ENCODE measurements at places on chromosomes 6 and 20.

DNA sequence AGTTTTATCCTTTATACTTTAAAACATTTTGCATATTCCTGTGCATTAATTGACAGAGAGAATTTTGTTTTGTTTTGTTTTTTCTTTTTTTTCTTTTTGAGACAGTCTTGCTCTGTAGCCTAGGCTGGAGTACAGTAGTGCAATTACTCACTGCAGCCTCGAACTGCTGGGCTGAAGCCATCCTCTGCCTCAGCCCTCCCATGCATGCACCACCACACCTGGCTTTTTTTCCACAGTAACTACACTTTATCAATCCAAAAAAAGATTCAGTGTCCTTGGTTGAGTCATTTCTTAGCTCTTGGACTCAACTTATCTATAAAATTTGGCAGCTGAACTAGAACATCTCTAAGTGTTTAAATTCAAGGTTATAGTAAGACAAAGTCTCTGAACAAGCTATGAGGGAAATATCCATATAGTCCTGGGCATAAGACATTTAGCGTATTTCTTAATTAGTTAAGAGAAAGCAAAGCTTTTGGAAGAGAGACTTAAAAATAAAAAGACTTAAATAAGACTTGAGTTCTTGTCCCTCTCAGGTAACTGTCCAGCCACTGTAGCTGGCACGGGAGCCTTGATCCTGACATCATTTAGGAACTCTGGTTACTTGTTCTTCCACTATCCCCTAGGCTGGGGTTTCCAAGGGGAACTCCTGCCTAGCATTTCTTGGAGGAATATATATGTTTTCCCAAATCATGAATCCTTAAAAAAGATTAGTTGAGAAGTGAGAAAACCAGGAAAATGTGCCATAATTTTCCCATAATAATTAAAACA, 300.1 kb downstream of the HACE1 start:
- DNase-seq: no peak

DNA sequence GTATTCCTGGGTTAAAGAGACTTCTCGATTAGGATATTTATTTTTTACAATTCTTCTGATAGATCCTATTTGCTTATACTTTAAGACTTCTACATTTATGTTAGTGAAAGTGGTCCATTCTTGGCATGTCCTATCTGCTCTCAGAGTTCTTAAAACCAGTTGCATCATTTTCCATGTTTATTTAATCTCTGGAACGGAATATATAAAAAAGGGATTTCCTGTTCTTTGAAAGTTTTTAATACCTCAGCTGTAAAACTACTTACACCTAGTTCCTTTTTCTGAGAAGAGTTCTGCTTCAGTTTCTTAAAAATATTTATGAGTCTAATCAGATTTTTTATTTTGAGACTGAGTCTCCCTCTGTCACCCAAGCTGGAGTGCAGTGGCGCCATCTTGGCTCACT, 18.0 kb upstream of the MYL9 start:
- DNase-seq: no peak

GRCh38 chr6:45513213-45513618, 135.5 kb upstream of the SUPT3H start:
- no peak for DNase-seq

GRCh38 chr6:83417880-83418663, 12.8 kb downstream of the ME1 start:
- DNase-seq: peak; percentile 32

DNA sequence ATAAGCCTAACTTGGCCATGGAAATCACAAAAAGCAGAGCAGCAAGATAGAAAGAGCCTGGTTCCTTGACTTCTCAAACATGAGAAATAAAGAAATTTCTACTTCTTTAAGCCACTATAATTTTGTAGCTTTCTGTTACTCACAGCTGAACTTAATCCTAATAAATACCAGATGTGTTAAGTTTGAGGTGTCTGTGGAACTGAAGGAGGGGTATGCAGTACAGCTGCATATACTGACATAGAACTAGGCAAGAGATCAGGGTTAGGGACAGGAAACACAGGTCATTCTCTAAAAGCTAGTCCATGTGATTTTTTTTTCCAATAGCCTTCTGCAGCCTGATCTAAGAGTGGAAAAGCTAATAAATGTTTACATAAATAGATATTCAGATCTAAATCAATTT, 123.9 kb downstream of the COL12A1 start:
- no peak for DNase-seq

DNA sequence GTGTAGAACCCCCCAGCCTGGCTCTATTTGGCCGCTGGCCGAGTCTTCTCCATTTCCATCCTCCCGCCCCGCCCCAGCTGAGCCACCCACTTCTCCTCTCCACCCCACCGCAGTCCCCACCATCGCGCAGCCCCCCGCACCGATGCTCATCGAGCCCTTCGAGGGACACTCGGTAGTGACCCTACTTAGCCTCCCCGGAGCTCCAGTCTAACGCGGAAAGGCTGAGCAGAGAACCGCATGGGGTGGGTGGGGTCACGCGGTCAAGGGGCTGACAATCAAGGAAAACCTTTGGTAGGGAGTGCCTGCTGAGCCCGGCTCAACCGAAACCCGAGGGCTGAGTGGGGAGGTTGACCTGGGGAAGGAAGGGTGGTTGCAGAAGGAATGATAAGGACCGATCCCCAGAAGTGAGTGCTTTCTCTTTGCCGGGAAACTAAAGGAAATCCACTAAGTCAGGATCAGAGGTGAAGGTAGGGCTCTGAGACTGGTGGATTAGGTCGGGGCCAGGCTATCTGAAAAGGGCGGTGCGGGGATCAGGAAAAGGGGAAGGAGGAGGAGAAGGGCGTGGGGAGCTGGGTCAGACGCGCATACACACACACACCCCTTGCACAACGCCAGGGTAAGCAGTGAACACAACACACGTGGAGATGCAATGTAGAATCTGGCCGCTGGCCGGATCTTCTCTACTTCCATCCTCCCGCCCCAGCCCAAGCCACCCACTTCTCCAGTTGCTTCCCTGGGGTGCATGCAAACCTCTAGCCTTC, 49.8 kb downstream of the CPXM1 start:
- DNase-seq: no peak

GRCh38 chr6:111430605-111431376, 52.2 kb downstream of the REV3L start:
- no peak for DNase-seq

GRCh38 chr20:10180651-10181235, 37.9 kb upstream of the SNAP25 start:
- DNase-seq: no peak

GRCh38 chr6:89799756-89800155, 19.8 kb downstream of the MDN1 start:
- DNase-seq: no peak

DNA sequence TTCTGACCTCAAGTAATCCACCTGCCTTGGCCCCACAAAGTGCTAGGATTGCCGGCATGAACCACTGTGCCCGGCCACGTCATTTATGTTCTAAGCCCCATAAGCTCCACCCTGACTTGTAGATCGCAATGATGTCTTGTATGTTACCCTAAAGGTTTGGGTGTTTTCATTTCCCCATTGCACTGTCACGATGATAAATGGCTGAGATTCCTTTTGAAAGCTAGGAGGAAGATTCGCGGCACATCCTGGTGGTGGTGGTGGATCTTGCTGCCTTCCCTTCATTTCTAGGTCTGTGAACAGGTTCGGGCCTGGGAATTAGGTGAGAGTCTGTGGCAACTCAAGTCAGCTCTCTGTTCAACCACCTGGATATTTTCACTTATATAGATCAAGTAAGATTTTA, 28.3 kb downstream of the MUC22 start:
- DNase-seq: no peak

DNA sequence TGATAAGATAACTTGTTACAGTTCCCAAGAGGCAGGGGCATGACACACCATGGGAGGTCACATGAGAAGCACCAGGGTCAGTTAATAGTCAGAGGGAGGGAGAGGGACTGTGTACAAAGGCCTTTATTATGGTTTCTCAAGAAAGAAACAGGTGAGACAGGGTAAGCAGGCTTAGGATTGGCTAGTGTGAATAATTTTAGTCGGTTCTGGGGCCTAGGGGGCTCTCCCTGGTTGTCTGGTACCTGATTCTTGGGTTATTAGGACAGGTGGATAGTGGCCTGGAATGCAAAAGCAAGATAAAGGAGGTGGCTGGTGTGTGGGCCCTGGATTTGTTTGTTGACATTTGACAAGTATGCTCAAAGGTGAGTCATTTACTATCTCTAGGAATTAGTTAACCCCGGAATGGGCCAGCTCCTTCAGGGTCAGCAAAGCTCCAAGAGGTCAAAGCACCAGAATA, 49.4 kb upstream of the MCUR1 start:
- DNase-seq: no peak

- DNase-seq: no peak
Measured at GRCh38 chr6:108619431-108620197, 58.9 kb downstream of the FOXO3 start.

DNA sequence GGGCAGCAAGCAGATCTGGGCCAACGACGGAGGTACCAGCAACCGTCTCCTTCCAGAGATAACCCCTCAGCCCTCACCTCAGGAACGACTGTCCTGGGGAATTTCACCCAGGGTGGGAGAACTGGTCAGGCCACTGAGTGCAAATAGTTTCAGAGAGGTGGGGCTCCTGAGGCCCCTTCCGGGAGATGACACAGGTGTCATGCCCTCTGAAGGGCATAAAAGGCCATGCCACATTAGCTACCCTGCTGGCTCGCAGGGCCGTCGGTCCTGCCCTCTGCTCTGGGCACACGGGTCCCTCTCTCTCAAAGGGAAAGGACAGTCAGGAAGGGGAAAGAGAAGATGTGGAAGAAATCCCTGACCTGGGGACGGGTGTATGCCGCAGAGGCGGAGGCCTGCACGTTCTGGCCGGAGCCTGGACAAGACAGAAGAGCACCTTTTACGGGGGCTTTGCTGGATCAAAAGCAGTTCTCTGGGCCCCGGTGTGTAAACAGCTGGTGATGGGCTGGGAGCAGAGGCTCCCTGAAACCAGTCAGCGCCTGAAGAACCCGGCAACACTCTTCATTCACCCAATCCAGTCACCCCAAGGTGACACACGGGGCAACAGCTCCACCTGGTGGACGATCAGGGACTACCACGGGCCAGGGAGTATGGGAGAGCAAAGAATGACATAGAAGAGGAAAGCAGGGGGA, 6.4 kb upstream of the TAF8 start:
- DNase-seq: peak; percentile 64

DNA sequence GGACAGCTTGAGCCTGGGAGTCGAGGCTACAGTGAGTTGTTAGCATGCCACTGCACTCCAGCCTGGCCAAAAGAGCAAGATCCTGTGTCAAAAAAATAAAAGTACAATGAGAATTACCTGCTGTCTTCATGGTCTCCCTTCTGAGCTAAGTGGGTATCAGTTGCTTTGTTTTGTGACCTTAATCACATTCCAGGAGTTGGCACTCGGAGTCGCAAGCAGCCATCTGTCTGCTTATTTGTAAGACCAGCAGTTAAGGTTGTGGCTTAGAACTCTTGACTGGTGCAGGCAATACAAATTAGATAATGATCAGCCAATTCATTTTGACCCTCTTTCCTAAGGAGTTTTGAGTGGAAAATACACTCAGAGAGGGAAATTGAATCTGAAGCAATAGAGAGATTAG, 114.0 kb downstream of the MYO6 start:
- DNase-seq: no peak

DNA sequence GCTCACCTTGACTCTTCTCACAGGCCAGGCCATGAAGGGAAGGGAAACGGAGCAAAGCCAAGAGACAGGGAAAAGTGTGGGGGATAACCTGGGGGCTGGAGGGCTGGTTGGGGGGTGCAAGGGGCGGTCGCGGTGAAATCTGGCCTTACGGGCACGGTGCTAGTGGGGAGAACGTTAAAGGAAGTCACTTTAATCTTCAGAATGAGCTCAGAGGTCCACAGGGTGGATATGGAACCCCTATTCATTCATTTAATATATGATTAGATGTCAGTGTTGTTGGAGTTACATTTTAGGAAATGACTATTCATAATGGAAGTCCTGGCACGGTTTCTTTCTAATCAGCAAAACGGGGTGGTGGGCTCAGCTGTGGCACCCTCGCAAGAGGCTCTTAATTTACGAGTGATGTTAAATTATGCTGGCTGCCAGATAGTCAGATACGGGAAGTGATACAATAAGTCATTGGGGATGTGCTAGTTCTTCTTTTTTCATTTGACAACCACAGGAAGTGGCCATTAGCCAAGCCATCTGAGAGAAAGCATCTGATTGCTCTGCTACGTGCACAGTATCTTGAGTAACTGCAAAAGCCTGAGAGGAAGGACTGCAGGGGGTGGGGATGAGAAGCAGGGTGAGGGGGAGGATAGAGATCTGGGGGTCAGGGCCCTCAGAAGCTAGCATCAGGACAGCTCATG, 253.0 kb downstream of the QKI start:
- DNase-seq: no peak

DNA sequence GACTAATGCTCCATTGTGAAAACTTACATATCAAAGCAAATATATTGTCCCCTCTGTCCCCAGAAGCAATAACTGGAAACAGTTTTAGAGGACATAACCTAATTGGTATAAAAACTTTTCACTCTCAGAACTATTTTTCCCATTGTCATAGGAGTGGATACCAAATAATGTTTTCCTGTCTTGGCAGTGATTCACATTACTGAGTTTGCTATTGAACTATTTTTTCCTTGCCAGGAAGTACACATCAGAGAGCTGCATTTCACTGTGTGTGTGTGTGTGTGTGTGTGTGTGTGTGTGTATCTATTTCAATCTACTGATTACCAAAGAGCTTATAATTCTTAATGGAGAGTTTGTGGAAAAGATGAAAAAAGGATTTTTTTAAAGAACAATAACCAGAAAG, 45.4 kb downstream of the AKAP12 start:
- no peak for DNase-seq

DNA sequence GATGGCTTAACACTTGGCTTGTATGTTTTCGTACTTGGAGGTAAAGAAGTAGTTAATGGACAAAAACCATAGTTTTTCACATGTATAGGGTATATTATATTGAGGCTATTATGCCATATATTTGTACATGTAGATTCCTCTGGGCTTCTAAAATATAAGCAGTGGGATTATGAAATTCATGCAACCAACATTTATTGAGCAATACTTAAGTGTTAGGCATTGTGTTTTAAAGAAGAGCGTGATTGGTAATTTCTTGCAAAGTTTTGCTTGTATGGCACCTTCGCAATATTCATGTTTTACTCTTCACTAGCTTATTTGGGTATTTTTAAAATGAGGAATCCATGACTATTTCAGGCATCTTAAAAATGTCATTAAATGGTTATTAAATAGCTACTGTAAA, 2.5 kb downstream of the TULP4 start:
- DNase-seq: no peak

DNA sequence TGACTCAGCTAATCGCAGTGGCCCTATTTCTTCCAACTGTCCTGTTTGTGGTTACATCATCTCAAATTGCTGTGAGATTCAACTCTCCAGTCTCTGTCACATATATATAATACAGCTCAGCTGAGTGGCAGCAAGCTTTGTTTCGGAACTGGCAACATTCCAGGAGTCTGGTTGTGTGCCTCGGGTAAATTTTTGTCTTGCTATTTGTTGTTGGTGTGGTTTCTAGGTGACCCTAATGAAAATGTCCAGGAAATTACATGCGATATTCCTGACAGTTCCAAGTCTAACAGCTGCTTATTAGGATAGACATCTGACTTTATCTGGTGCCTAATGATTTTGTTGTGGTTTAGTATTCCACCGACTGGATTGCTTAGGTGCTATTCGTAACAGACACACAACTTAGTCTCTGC, 581.8 kb downstream of the CD109 start:
- no peak for DNase-seq

- DNase-seq: no peak
Measured at GRCh38 chr6:150667977-150668716, 68.5 kb downstream of the PLEKHG1 start.

- no peak for DNase-seq
Measured at GRCh38 chr6:143063631-143064030, 2.9 kb downstream of the AIG1 start.

GRCh38 chr6:161561908-161562307, 288.0 kb upstream of the AGPAT4 start:
- DNase-seq: no peak
